Immature natural killer cell (primary cell): ENCODE measurements at places on chromosomes 1 and 21. TPM values are rescaled to one million over a fixed set of nuclear protein-coding genes. Genes with fewer than 3 reads are reported as not detected.

GRCh38 chr1:80448081-80448480 lies 1352.7 kb upstream of the ADGRL2 start:
- no peaks in the 10 kb centered on the region for H3K27me3 ChIP-seq
- no peak overlapping the region for H3K4me3 ChIP-seq
- no peak overlapping the region for H3K27ac ChIP-seq
- no peaks in the 10 kb centered on the region for H3K4me1 ChIP-seq

GRCh38 chr1:211339631-211340041 lies 13.0 kb downstream of the TRAF5 start:
- H3K36me3 ChIP-seq = no peaks in the 10 kb centered on the region
- peak overlapping the region; percentile 65 for H3K27ac ChIP-seq
- H3K4me3 ChIP-seq = no peak overlapping the region
- H3K4me1 ChIP-seq = peaks cover 89% of the 10 kb centered on the region
- DNase-seq = no peak

Gene SPAG17
- polyA plus RNA-seq = not detected

GRCh38 chr1:226529891-226530290 lies 18.7 kb upstream of the STUM start:
- no peak for DNase-seq
- no peak overlapping the region for H3K27ac ChIP-seq
- H3K4me3 ChIP-seq = no peak overlapping the region
- no peaks in the 10 kb centered on the region for H3K36me3 ChIP-seq

DNA sequence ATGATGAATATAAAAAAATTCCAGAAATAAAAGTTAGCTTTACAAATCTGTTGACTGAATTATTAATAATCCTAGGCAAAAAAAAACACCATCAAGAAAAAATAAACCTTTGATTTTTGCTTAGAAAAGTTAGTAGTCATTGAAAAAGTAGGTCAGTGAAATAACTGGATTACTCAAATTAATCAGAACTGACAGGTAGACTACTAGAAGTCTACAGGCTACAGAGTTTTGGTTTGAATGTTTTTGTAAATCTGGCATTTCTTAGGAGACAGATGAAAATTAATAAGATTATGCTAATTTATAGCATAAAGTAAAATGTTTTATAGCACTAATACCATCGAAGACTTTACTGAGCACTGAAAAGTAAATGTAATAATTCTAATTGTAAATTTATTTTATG lies 511.9 kb downstream of the PTPRC start:
- no peak for DNase-seq
- H3K4me1 ChIP-seq = no peaks in the 10 kb centered on the region
- no peak overlapping the region for H3K27ac ChIP-seq
- H3K36me3 ChIP-seq = no peaks in the 10 kb centered on the region
- no peaks in the 10 kb centered on the region for H3K27me3 ChIP-seq

GRCh38 chr1:108663074-108663473 lies 2.2 kb upstream of the HENMT1 start:
- H3K27me3 ChIP-seq = peaks cover 8% of the 10 kb centered on the region
- H3K4me1 ChIP-seq = peaks cover 51% of the 10 kb centered on the region
- peak overlapping the region; percentile 98 for H3K27ac ChIP-seq
- H3K4me3 ChIP-seq = no peak overlapping the region
- H3K36me3 ChIP-seq = peaks cover 4% of the 10 kb centered on the region

Gene GBP6
- not detected for polyA plus RNA-seq

DNA sequence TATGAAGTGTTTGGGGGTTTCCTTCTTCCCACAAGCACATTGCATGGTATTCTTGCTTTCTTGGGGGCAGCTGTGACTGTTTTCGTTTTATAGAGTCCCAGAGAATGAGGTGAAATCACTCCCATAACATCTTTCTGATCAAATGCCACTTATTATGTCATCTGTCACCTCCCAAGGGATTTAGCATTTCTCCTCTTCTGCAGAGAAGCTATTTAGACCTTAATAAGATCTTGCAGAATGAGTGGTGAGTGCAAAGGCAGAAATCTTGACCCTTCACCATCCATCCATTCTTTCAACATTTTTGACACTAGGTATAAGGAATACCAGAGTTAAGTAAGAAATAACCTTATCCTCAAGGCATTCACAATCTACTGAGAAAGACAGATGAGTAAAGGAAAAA lies 318.6 kb upstream of the POU3F1 start:
- H3K4me1 ChIP-seq = no peaks in the 10 kb centered on the region
- H3K27me3 ChIP-seq = peaks cover 7% of the 10 kb centered on the region
- no peaks in the 10 kb centered on the region for H3K36me3 ChIP-seq
- no peak overlapping the region for H3K4me3 ChIP-seq
- H3K27ac ChIP-seq = no peak overlapping the region

Gene ERICH3
- not detected for polyA plus RNA-seq

DNA sequence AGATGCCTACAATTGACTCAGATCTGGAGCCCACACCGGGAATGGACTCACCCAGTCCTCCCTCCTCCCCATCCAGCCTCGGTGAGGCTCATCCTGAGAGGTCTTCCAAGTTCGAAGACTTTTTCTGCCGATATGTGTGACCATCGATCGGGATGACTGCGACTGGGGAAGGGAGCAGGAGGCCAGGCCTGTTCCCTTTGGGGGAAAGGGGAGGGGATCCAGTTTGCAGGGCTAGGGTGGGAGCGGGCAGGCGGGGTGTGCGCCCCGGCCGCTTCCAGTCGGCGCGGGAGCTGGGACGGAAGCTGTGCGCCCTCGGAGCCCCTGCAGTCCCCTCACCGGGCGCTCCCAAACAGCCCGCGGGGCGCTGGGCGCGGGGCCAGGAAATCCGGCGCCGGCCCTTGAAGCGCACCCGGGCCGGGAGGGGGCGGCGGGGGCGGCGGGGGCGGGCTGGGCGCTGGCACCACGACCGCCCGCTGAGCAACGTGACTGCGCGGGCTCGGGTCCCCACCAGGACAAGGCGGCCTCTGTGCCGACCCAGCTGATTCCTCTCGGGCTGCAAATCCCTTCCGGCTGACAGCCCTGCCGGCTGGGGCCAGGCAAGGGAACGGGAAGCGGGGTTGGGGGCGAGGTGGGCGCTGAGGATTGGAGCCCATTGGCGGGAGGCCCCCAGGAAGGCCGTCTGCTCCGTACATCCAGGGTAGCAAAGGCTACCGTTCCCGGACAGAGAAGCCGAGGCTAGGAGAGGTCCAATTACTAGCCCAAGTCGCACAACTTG lies 103.9 kb downstream of the EBNA1BP2 start:
- H3K27ac ChIP-seq = peak overlapping the region; percentile 30
- H3K27me3 ChIP-seq = no peaks in the 10 kb centered on the region
- peaks cover 16% of the 10 kb centered on the region for H3K4me1 ChIP-seq
- H3K36me3 ChIP-seq = no peaks in the 10 kb centered on the region
- H3K4me3 ChIP-seq = peak overlapping the region; percentile 78

Gene VWA5B1
- polyA plus RNA-seq = not detected

Gene DMBX1
- not detected for polyA plus RNA-seq

GRCh38 chr1:44040846-44041245 lies 9.6 kb upstream of the SLC6A9 start:
- H3K27me3 ChIP-seq = no peaks in the 10 kb centered on the region
- H3K4me1 ChIP-seq = no peaks in the 10 kb centered on the region
- H3K27ac ChIP-seq = no peak overlapping the region
- DNase-seq = no peak
- H3K4me3 ChIP-seq = no peak overlapping the region
- H3K36me3 ChIP-seq = no peaks in the 10 kb centered on the region
